ENCODE measurements at places on chromosomes 13 and 19.

- no peak for DNase-seq
These were observed 31.1 kb downstream of the RB1 start for GRCh38 chr13:48334534-48335127.

GRCh38 chr13:110126391-110126961, 180.5 kb downstream of the COL4A1 start:
- DNase-seq: no peak

- DNase-seq: no peak
These were observed 1.9 kb upstream of the C1QTNF9 start for GRCh38 chr13:24307211-24308067.

- DNase-seq: no peak
These were observed 7.3 kb upstream of the SLC7A9 start for GRCh38 chr19:32876919-32877285.

GRCh38 chr13:95593462-95593861, 40.9 kb downstream of the CLDN10 start:
- no peak for DNase-seq

Measured in stimulated activated CD8-positive, alpha-beta memory T cell treated with anti-CD3 and anti-CD28 coated beads, Interleukin-12 subunit alpha, Interleukin-12 subunit beta, amount 100 ng/mL, for 1 hour (primary cell).